ENCODE measurements at places on chromosomes 5 and 9.
A peak's percentile ranks its signal among the peaks of the same experiment; 100 is the strongest.

DNA sequence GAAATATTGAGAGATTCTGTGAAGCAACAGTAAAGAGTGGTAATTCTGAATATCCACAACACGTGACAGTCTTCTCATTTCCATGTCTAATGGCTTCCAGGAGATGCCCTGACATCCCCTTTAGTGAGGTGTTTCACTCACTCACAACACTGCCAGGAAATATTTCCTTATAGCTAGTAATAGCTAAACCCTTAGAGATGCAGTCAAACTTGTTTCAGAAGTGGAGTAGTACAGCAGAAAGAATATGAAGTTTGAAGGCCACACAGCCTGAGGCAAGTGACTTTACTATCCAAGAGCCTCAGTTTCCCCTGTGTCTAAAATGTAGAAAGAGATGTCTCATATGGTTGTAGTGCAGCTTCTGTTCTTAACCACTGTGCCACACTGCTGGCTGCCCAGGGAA, 139.2 kb downstream of the CDK5RAP2 start:
- peak; percentile 57 for DNase-seq

GRCh38 chr5:81893961-81894360, 77.9 kb upstream of the ATG10 start:
- no peak for DNase-seq

- DNase-seq: no peak
Measured at GRCh38 chr9:114163517-114163951, 8.2 kb downstream of the COL27A1 start.

- DNase-seq: no peak
Measured at GRCh38 chr9:68780720-68781119, 75.7 kb downstream of the PIP5K1B start.

DNA sequence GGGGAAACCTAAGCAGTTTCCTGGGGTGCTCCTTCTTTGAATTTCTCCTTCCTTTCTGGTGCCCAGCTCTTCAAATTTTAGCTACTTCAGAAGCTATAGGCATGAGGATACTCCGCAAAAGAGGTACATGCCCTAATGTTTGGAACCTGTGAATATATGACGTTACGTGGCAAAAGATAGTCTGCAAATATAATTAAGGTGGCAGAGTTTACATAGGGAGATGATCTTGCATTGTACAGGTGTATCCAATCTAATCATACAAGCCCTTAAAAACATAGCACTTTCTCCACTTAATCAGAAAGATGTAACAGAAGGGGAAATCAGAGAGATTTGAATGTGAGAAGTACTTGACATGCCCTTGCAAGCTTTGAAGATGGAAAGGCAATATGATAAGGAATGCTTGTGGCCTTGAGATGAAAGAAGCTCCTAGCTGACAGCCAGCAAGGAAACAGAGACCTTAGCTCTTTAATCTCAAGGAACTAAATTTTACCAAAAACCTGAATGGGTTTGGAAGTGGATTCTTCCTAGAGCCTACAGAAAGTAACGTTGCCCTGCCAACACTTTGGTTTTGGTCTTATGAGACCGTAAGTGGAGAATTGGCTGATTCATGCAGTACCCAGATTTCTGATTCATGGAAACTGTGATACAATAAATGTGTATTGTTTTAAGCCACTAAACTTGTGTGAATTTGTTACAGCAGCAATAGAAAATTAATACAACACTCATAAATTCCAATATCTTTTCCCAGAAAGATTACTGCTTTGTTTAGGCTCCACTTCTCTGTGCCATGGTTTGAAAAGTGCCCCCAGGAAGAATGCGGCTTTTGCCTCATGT, 268.4 kb downstream of the FAM170A start:
- no peak for DNase-seq

DNA sequence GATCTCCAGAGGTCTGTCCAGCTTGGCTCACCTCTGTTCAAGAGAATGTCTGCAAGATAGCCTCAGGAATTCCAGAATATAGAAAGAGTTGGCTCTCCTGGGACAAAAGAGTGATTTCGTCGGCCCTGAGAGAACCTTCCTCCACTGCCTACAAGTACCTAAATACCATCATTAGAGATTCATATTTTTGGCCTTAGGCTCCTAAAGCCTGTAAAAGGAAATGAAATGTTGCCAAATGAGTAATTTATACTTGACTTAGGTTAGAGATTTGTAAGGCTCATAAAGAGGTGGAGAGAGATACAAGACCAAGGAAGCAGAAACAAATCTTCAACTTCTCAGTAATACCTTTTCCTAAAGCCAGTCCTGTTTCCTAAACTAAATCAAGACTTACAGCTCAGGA, 146.2 kb downstream of the CCDC192 start:
- DNase-seq: no peak

- no peak for DNase-seq
Measured at GRCh38 chr5:53257806-53258373, 148.3 kb upstream of the MOCS2 start.

- no peak for DNase-seq
Measured at GRCh38 chr9:110580850-110581249, 1.3 kb upstream of the SVEP1 start.

DNA sequence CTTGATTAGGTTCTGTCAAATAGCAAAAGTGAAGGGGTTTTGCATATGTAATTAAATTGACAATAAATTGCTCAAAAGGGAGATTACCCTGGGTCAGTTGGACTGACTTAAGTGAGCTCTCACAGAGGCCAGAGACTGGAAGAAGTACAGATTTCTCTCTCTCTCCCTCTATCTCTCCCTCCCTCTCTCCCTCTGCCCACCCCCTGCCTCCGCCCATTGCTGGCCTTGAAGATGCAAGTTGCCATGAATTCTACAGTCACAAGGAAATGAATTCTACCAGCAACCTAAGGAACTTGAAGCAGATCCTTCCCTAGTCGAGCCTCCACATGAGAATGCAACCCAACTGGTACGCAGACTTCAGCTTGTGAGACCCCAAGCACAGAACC, 119.2 kb downstream of the LPAR1 start:
- no peak for DNase-seq

DNA sequence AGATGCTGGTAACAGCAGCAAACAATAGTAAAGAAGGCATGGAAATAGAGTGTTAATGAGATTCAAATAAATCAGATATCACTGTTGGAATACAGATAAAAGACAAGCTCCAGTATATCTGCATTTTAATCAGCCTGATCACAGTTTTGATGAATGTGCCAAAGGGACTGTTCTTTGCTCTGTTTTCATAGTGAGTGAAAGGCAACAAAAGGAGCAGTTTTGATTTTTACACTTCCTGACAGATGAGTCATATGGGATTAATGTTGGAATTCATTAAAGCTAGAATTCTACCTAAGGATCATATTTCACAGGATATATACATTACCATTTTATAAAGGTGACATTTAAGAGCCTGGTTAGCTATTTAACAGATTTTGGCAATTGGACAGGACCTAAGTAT, 743.3 kb upstream of the PTPRD start:
- DNase-seq: no peak

DNA sequence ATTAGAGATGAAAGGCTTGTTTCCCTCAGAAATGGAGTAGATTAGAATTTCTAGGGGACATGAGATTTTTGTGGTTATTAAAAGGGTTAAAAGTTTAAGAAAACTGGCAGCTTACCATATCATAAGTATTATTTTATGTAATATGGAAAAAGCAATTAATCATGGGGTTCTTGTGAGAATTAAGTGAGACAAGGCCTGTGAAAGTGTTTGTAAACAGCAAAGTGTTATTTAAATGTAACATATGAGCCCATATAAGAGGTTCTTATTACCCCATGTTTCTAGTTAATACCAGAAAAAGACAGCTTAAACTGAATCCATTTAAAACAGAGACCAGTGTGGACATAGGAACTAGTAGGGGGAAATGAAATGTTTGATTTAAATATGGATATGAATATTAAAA, 241.1 kb upstream of the PIK3R1 start:
- DNase-seq: no peak

DNA sequence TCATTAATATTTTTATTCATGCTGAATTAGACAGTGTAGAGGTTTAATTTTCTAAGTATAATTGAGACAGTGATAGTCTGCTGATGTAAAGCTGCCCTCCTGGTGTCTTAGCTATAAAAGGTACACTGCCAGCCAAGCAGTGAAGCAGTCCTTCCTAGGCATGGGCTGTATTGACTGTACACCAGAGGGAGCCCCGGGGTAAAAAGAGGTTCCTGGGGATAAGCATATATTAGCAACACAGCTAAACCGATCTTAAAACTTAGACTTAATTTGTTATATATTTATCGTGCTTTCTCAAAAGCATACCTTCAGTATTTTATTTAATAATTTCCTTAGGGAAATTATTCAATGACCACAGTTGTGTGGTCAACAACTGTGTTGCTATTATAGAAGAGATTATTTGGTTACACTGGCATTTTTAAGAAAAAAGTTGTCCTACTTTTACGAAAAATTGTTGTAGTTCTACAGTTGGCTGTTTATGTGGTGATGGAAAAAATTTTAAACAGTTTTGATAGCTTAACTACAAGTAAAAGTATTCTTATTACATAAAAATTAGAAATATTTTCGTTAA, 68.8 kb downstream of the ELL2 start:
- DNase-seq: peak; percentile 66

GRCh38 chr9:89889865-89890264, 285.1 kb downstream of the GADD45G start:
- DNase-seq: no peak

DNA sequence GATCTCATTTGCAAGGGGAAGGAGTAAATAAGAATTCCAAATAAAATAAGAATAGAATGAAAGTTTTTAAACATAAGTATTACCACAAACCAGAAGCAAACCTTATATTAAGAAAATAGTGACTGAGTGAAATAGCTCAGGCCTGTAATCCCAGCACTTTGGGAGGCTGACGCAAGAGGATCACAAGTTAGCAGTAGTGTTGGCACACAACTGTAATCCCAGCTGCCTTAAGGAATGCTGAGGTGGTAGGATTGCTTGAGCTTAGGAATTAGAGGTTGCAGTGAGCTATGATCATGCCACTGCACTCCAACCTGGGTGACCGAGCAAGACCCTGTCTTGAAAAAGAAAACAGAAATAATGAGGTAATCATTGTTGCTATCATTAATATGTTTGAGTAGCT, 47.0 kb downstream of the APC start:
- no peak for DNase-seq

DNA sequence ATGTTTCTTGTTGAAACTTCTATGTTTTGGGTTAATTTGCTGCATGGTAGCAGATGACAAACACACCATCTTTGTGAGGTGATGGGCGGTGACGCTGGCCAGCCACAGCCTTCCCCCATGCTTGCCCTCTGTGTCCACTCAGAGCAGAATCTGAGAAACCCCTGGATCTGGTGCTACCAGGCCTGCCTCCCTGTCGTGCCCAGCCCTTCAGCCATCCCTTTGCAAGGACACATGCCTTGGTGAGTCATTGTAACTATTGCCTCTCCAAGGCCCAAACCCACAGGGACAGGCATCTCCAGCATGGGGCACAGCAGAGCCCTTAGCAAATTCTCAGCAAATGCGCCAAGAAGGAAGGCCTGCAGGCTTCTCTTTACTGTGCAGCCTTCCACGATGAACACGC, 48.1 kb upstream of the FCN1 start:
- DNase-seq: no peak

- no peak for DNase-seq
Measured at GRCh38 chr5:90875456-90875855, 316.9 kb downstream of the ADGRV1 start.

- DNase-seq: no peak
Measured at GRCh38 chr9:27590651-27591050, 17.4 kb upstream of the C9orf72 start.

- no peak for DNase-seq
Measured at GRCh38 chr5:172447646-172448365, 6.5 kb downstream of the SH3PXD2B start.

DNA sequence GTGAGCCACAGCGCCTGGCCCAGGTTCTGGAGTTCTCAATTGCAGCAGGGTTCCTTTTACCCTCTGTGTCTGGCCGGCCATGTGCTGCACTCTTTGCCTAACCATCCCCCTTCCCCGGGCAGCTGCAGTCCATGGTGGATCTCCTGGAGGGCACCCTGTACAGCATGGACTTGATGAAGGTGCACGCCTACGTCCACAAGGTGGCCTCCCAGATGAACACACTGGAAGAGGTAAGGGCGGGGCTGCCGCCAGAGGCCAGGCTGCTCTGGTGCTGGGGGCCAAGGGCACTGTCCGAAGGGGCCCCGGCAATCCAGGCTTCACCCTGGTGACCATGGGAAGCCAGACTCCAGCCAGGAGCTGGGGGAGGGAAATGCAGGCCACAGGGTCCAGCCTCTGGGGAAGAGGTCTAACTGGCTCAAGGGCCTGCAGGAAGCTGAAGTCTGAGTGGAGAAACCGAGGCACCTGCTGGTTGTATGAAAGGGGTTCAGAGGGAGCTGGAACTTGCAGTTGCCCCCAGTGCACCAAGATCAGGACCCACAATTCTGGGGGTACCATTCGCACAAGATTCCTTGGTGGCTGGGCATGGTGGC, 18.1 kb downstream of the OLFML2A start:
- peak; percentile 66 for DNase-seq

GRCh38 chr5:113675166-113675565, 161.7 kb downstream of the YTHDC2 start:
- DNase-seq: no peak

All from T47D (cell line).